Cortex of kidney (tissue), 1 donor: ENCODE measurements at places on chromosomes 12 and 14.

DNA sequence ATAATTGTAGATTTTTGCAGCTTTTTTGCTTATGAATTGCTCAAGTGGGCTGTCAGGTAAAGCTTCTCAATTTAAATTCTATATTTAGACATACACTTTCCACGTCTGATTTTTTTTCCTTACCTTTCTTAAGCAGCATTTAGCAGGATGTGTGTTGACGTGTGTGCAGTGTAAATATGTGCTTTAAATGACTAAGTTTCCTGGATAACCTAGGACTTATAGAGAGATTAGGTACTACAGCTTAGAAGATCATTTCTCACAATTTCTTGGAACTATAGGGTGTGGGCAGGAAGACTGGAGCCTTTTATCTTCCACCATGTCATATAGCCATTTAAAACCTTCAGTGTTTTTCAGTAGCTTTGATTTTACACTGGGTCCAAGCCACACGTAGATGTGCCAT is 263.5 kb downstream of the NOVA1 start:
- DNase-seq: no peak

- no peak for DNase-seq
Observed at GRCh38 chr14:103685276-103686211, 29.7 kb downstream of the XRCC3 start.

- no peak for DNase-seq
Observed at GRCh38 chr12:79023261-79023660, 158.7 kb downstream of the SYT1 start.

- no peak for DNase-seq
Observed at GRCh38 chr14:83419420-83419819, 1885.8 kb upstream of the SEL1L start.

GRCh38 chr14:32507029-32507984 is 178.2 kb downstream of the AKAP6 start:
- no peak for DNase-seq

DNA sequence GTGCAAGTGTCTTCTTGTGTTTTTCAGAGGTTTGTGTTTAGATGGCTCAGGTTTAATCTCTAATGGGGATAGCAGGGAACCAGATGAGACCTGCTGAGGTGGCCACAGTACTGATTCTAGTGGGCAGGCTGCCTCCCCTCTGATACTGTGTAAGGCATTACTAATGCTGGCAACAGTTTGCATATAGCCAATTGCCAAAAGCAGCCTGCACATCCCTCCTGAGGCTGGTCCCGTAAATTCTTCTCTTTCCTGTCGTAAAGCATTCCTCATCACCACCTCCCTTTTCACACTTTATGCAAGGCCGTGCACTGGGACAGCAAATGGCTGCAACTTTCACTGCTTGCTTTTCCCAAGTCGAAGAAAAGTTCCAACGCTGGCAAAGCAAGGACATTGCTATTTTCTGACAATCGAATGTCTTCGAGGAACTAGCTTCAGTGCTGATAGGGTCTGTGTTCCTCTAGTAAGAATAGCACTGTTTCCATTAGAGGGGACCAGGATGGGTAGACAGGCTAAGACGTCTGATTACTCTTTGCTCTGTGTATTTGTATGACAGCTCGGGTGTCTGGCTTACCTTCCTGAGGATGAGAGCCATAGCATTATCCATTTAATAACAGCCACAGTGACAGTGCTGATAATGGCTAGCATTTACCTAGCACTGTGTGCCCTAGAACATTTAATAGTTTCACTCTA is 178.2 kb upstream of the HIF1A start:
- DNase-seq: no peak

- no peak for DNase-seq
Observed at GRCh38 chr12:31662176-31662849, 2.8 kb downstream of the ETFBKMT start.

DNA sequence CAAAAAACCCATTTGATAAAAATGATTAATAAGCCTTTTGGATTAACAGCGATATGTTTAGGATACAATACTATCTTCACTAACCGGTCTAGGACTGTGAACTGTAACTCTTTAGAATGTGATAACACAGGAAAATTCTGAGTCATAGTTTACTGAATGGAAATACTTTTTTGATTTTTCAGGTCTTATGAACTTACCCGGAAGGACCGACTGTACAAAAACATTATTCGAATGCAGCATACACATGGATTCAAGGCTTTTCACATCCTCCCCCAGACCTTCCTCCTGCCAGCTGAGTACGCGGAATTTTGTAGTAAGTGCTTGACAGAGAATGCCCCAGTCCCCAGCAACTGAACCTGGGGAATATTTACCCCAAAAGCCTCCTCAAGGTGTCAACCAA is 29.0 kb downstream of the TTLL5 start:
- DNase-seq: no peak

- no peak for DNase-seq
Observed at GRCh38 chr14:21874946-21875345, 201.3 kb upstream of the OR4E1 start.

DNA sequence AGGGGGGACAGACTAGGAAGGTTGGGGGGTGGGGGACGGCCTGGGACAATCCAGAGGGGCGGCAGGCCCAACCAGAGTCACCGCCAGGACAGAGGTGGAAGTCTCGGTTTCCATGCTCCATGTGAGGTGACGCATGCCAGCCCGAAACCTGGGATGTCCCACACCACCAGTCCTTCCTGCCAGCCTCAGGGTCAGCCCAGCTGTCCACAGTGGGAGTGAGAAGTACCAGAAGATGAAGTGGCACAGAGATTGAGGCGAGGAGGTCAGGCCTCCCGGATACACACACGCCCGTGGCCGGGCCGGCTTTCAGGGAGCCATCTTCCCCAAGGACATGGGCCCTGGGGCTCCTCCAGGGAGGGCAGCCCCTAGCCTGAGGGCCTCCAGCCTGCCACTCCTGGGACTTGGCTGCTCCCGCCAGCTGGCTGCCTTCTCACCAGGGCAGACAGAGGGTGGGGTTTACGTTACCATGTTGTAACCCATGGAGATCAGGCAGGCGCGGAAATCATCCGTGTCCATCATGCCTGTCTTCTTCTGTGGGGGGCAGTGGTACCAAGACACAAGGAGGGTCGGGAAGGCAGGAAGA is 85.2 kb upstream of the ZFP36L1 start:
- DNase-seq: no peak

DNA sequence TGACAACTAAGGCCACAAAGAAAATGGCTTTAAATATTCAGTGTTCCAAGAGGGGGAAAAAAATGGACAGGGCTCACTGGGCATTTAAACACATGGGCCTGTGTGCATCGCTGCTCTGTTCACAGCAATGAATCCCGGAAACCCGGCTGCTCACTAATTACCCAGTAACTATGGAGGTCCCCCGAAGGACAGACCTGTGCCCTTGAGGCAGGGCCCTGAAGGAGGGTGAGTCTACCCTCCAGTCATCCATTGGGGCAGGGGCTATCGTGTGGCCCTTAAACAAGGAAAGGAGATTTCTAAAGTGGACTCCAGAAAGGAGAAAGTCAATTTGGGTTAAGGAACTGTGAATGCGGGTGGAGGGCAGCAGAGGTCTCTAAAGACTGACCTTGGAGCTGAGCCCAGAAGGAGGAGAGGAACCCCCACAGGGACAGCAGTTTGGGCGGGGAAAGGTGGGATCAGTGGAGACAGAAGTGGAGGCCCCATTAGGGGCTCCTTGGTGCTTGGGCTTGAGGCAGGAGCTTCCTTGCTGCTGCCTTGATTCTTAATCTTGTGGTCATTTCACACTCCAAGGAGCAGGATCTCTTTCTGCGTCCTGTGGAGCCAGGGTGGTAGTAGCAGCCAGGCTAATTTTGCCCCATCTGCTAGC is 1.4 kb upstream of the CLMN start:
- no peak for DNase-seq

- no peak for DNase-seq
Observed at GRCh38 chr14:103628684-103629502, at the start of gene KLC1. TSS of gene KLC1 (plus strand) at chr14:103629211. CDS start at chr14:103654565, 25,354 bp downstream.

DNA sequence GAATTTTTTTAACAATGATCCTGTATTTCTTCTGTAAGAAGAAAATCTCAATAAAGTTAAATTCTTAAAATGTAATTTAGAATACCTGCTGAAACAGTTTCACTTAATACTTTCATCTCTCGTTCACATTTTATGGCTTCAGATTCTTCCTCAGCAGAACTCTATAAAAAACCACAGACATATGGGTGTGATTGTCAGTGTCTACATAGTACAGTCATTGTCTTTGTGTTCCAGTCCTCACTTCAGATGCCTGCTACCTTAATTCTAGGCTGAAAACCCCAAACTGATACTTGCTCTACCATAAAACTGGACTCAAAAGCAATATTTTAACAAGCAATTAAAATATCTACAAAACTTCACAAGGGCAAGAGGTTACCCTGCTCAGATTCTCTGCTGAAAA is 71.8 kb downstream of the DNAI7 start:
- DNase-seq: no peak
